Activated CD4-positive, alpha-beta T cell treated with anti-CD3 and anti-CD28 coated beads, Interleukin-2, amount 50 U/mL, for 48 hours (primary cell): ENCODE measurements at places on chromosomes 12 and 14.

GRCh38 chr14:99803106-99803775 lies 10.0 kb downstream of the EML1 start:
- DNase-seq = no peak

- DNase-seq = no peak
Measured at GRCh38 chr12:48340943-48341342, 9.8 kb downstream of the ZNF641 start.

DNA sequence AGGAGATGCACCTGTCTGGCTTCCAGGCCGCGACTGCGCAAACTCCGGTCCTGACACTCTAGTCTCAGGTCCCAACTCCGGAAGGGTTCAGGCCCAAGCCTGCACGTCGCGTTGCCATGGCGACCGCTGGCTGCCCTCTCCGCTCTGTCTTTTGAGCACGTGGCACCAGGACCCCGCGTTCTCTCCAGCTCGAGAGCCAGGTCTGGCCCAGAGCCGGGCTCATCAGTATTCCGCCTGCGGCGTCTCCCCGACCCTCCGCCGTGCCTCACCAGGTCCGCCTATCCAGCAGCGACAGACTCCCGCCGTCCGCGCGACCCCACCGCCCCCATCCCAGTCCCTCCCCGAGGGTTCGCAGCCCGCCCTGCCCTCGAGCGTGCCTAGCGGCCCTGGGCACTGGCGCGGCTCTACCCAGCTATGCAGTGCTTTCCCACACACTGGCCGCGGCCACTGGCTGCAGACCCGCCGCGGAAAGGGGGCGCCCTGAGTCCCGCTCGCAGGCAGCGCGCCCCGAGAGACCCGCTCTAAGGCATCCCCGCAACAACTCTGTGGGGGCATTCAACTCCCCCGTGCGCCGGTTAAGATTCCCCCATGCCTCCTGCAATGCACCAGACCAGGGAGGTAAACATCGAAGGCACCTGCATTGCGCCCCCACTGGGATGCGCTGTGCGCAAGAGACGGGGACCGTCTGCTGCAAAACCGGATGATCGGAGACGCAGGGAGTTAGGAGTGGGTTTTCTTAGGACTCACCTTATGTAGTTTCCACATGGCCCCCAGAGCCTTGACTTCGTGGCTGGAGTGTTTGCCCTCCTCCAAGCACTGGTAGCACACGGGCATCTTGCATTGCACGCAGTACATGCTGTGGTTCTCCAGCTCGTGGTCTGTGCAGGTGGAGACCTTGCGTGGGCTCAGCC lies 1.3 kb downstream of the TRIM9 start:
- DNase-seq = peak; percentile 56

- no peak for DNase-seq
Measured at GRCh38 chr14:64610049-64610746, 60.4 kb downstream of the PPP1R36 start.

DNA sequence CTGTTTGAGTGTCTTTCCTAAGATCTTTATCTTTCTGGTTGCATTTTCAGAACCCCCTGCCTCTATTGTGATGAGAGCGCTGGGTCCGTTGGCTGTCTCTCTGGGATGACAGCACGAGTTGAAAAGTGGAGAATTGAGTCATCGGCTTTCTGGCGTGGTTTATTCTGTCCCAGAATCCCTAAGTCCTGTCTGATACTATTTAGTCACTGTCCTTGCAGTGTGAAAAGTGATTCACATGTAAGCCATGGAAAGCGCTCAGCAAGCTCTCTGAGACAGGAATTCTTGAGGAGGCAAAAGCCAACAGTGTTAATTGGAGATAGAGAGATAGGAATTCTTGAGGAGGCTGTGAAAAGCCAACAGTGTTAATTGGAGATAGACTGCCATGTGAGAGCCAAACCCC lies 121.7 kb downstream of the CHST11 start:
- DNase-seq = peak; percentile 48

- no peak for DNase-seq
Measured at GRCh38 chr12:54945082-54945481, 39.5 kb downstream of the TESPA1 start.

- DNase-seq = no peak
Measured at GRCh38 chr14:104746934-104747481, 5.9 kb upstream of the SIVA1 start.

- no peak for DNase-seq
Measured at GRCh38 chr12:80299976-80300375, 144.1 kb upstream of the PTPRQ start.

DNA sequence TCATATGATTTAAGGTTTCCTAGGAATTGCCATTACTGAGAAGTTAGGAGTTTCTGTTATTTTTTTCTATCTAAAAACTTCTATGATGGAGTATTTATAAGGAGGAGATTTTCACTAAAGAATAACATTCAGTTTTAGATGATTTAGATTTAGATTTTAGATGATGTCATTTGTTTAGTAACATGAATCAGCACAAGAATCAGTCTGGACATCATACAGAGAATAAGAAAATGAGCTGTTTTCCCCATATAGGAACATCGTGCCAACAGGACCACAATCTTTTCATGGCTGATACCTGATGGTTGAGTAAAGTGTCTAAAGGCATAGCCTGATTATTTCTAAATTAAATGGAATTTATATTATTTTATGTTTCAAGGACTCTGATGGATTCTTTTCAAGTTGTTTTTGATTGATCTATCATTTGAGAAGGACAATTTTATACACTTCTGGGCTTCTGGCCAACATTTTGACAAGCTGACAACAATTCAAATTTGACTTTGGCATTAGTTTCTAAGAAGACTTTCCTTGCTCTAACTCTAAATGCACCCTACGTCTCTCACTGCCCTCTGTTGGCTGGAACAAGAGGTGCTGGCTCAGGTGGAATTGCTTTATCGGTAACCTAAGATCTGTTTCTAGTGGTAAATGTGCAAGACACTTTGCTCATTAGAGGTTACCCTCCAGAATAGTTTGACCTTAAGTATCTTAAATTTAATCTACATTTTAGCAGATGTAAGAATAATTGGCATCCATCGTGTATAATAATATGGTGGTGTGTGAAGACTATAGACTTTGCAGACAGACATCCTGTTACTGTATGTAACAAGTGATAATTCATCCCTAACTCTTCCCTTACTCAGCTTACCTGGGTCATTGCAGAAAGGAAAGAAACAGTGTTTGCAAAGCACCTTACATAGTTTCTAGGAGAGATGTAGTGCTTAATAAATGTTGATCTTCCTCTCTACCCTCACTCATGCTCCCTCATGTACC lies 42.8 kb upstream of the CPSF6 start:
- no peak for DNase-seq

DNA sequence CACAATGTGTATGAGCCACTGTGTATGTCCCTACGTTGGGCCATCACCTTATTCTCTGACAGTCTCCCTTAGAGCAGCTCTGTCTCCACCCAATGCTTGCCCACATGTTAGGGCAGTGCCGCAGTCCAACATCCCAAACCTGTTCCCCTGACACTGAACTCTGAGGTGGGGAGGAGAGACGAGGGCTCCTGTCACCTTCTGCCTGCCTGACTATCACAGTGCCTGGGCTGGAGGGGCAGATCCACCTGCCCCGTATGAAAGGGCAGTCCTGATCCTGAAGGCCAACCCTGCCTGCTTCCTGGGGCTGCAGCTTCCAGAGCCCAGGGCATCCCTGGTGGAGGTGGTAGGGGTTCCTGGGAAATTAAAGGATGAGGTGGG lies 2.2 kb downstream of the TGM1 start:
- no peak for DNase-seq

GRCh38 chr14:105660816-105661531 lies 134.6 kb downstream of the TMEM121 start:
- DNase-seq = no peak

GRCh38 chr14:77000340-77001270 lies 27.9 kb downstream of the IRF2BPL start:
- no peak for DNase-seq

DNA sequence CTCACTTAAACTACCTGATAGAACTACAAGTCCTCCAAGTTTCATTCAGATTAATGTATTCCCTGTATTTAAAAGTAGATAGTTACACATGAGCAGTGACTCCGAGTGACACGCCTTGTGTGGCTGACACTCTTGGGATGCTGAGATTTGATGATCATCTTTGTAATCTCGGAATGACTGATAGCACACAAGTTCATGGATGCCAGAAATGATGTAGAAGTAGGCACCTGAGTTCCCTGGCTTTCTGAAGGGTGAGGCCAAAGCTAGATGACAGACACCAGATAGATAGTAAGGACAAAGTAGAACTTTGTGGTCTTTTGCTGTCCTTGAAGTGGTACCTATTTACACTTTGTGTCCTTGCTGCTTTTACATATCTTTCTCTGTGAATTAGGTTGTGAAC lies 491.2 kb downstream of the PCNX1 start:
- DNase-seq = no peak

- DNase-seq = peak; percentile 45
Measured at GRCh38 chr12:121391619-121392324, 8.1 kb upstream of the RNF34 start.
